ENCODE measurements at places on chromosomes 13 and 19. TPM values are rescaled to one million over a fixed set of nuclear protein-coding genes. Genes with fewer than 3 reads are reported as not detected.

The ZNF414 gene
- 14.5 TPM for total RNA-seq

The UBA52 gene
- 1,269 TPM for total RNA-seq

The NLRP4 gene
- not detected for total RNA-seq

The C1QTNF9 gene
- total RNA-seq: not detected

The PCDH9 gene
- total RNA-seq: 0.37 TPM

The CEACAM4 gene
- total RNA-seq: not detected

The RFPL4AL1 gene
- total RNA-seq: not detected

The IGFL2 gene
- total RNA-seq: 16.6 TPM

The RFX2 gene
- total RNA-seq: 18.8 TPM

The DENND1C gene
- total RNA-seq: 0.05 TPM

The CPB2 gene
- not detected for total RNA-seq

The MYO1F gene
- total RNA-seq: 0.07 TPM

The NLRP13 gene
- total RNA-seq: not detected

The PRR20E gene
- total RNA-seq: not detected

The CD33 gene
- not detected for total RNA-seq

The LYPD3 gene
- 344 TPM for total RNA-seq

The DKKL1 gene
- not detected for total RNA-seq

The KPNA3 gene
- 28.4 TPM for total RNA-seq

The LIN37 gene
- 43.5 TPM for total RNA-seq

The ANKRD10 gene
- 12.1 TPM for total RNA-seq

The TGDS gene
- 10.9 TPM for total RNA-seq

The ZNF99 gene
- total RNA-seq: not detected
